ENCODE measurements at places on chromosomes 2 and 18. TPM values are rescaled to one million over a fixed set of nuclear protein-coding genes. Genes with fewer than 3 reads are reported as not detected.

GRCh38 chr2:70475266-70475665 is 78.4 kb downstream of the TGFA start:
- H3K27ac ChIP-seq = no peak overlapping the region
- H3K4me1 ChIP-seq = no peaks in the 10 kb centered on the region
- H3K4me3 ChIP-seq = no peak overlapping the region

DNA sequence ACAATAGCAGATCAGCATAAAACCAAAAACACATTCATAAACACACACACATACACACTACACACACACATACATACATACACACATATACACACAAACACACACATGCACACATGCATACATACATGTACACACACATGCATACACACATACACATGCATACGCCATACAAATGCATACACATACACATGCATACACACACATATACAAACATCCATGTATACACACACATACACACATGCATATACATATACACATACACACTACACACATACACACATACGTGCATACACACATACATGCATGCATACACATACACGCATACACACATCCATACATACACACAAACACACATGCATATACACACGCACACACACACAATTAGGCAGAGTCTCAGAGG is 490.1 kb downstream of the TNS1 start:
- DNase-seq = no peak
- peaks cover 7% of the 10 kb centered on the region for H3K4me1 ChIP-seq
- no peak overlapping the region for H3K27ac ChIP-seq

DNA sequence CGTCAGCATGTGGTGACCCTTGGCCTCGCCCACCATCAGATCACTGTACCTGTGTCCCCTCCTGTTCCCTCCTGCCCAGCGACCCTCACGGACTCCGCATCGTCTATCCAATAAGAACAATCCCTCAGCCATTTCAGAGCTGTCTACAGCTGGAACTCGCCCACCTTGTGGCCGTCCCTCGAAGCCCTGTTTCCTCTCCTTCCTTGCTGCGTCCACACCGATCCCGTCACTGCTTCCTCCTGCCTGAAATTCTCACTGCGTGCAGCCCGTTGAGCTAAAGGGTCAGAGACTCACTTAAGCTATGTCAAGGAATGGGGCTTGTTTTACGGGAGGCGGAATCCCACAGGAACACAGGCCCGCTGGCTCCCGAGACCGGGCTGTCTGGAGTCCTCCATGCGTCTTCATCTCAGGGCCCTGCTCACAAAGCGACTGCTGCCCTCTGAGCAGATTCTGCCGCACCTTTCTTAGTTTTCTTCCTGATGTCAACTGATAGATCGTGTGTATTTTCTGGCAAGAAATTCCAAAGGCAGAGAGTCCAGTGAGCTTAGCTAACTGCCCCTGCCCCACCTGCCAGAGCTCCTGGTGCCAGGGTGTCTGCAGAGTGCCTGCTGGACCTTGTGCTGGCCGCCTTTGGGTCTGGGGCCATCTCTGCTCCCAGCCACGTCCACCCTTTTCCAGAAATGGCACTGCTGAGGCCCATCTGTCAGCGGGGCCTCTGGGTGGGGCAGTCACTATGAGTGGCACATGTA is 35.3 kb downstream of the KLHL29 start:
- no peak overlapping the region for H3K27ac ChIP-seq
- no peaks in the 10 kb centered on the region for H3K36me3 ChIP-seq
- peaks cover 21% of the 10 kb centered on the region for H3K4me1 ChIP-seq
- H3K27me3 ChIP-seq = no peaks in the 10 kb centered on the region
- no peak overlapping the region for H3K4me3 ChIP-seq

DNA sequence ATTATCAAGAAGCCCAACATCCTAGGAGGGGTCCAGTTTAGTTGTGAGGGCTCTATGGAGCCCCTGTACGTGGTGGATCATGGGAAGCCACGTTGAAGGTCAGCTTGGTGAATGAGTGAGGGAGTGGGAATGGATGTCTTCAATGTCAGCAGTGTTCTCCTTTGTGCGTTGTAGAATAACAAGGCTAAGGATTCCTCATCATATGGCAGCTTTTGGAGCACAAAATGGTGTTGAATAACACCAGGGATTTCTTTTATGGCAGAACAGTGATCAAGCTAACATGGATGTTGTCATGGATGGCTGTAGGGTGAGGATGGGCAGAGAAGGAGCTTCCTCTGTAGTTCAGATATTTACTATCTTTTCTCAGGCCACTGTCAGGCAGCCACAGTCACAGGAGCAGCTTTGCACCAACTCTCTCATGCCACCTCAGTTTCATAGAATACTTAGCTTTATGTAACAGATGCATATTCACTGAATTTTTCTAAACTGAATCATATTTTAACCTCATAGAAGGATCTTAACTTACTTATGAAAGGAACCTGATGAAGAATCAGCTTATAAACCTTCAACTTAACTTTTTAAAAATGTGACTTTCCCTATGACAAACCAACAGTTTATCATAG is 284.5 kb upstream of the EPAS1 start:
- H3K4me3 ChIP-seq = no peak overlapping the region
- no peaks in the 10 kb centered on the region for H3K27me3 ChIP-seq
- no peak for DNase-seq
- no peaks in the 10 kb centered on the region for H3K36me3 ChIP-seq
- no peak overlapping the region for H3K27ac ChIP-seq

DNA sequence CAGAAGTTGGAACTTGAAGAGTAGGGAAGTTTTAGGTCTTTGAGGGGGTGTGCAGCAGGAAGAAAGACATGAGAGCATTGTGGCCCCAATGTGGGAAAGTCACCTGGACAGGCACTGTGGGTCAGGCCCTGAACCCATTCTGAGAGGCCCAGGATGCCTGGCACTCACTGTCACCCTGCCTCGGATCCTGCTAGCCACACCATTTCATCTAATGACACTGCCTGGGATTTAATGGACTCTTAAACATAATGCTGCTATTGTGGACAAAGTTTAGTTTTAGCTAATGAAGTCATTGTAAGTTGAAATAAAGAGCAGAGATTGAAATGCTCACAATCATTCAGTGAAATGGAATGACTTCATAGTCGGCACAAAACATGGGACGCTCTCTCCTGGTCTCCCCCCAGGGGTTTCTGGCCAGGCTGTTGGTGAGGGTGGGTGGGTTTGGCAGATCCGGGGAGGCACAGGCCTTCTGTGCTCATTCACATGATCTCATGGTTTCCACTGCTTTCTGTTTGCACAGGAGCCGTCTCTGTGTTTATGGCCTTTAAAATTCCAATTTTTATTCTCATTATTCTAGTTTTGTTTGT is 141.8 kb upstream of the KLHL29 start:
- H3K27me3 ChIP-seq = no peaks in the 10 kb centered on the region
- H3K36me3 ChIP-seq = no peaks in the 10 kb centered on the region
- DNase-seq = peak; percentile 13
- no peak overlapping the region for H3K4me3 ChIP-seq
- no peak overlapping the region for H3K27ac ChIP-seq
- H3K4me1 ChIP-seq = no peaks in the 10 kb centered on the region

DNA sequence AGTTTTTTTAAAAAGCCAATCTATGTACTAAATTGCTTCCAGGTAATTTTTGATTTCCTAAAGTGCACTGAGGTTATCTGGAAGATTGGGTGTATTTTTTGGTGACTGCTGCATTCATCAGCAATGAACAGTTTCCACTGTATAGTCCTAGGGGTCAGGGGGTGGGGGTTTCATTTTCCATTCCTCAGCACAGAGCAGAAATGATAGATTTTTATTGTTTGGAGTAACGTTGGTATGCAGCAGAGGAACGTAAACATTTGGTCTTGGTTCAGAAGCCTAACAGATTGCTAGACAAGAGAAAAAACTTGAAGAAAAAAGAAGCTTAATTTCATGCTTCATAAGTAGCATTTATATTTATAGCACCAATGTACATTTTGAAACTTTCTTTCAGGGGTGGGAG is 54.9 kb downstream of the ZCCHC2 start:
- H3K4me3 ChIP-seq = no peak overlapping the region
- DNase-seq = no peak
- H3K4me1 ChIP-seq = no peaks in the 10 kb centered on the region
- H3K27me3 ChIP-seq = no peaks in the 10 kb centered on the region
- peaks cover 15% of the 10 kb centered on the region for H3K36me3 ChIP-seq

GRCh38 chr2:144495227-144496091 is 24.5 kb downstream of the ZEB2 start:
- H3K4me1 ChIP-seq = peaks cover 14% of the 10 kb centered on the region
- no peak overlapping the region for H3K4me3 ChIP-seq
- no peak for DNase-seq
- H3K27ac ChIP-seq = peak overlapping the region; percentile 34

- H3K27ac ChIP-seq = no peak overlapping the region
- H3K36me3 ChIP-seq = no peaks in the 10 kb centered on the region
- H3K27me3 ChIP-seq = no peaks in the 10 kb centered on the region
- peaks cover 35% of the 10 kb centered on the region for H3K4me1 ChIP-seq
- DNase-seq = no peak
Observed at GRCh38 chr2:158489366-158490112, 32.8 kb downstream of the PKP4 start.

- H3K4me3 ChIP-seq = no peak overlapping the region
- peaks cover 5% of the 10 kb centered on the region for H3K27me3 ChIP-seq
- no peaks in the 10 kb centered on the region for H3K36me3 ChIP-seq
- no peak for DNase-seq
- H3K4me1 ChIP-seq = no peaks in the 10 kb centered on the region
Observed at GRCh38 chr2:60676706-60677330, 79.2 kb upstream of the PAPOLG start.

GRCh38 chr18:12908706-12909105 is 24.7 kb upstream of the PTPN2 start:
- no peaks in the 10 kb centered on the region for H3K27me3 ChIP-seq
- DNase-seq = peak; percentile 83
- no peaks in the 10 kb centered on the region for H3K36me3 ChIP-seq
- H3K27ac ChIP-seq = peak overlapping the region; percentile 3

GRCh38 chr2:96233880-96234316 is 25.3 kb upstream of the STARD7 start:
- H3K4me3 ChIP-seq = no peak overlapping the region
- no peaks in the 10 kb centered on the region for H3K4me1 ChIP-seq
- H3K27me3 ChIP-seq = no peaks in the 10 kb centered on the region
- peak; percentile 14 for DNase-seq

DNA sequence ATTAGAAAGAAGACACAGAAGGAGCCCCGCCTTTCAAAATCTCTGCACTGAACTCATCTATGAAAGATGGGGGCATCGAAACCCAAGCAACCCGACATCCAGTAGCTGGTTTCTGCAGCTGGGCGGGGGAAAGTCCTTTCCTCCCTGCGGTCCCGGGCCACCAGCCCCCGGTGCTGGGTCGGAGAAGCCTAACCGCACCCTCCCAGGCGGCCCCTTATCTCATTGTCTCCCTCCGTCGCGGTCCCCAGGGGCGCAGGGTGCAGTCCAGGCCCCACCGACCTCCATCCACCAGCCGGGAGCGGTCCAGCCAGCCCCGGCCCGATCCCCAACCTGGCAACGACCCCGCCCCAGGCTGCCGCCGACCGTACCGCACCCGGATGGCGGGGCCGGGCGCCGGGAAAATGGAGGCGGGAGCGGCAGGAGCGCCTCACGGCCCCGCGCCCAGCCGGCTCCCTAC is 452 bp downstream of the RAPH1 start:
- H3K27me3 ChIP-seq = no peaks in the 10 kb centered on the region
- H3K4me3 ChIP-seq = peak overlapping the region; percentile 97
- peaks cover 18% of the 10 kb centered on the region for H3K4me1 ChIP-seq

GRCh38 chr2:100237770-100238169 is 84.5 kb downstream of the LONRF2 start:
- no peaks in the 10 kb centered on the region for H3K36me3 ChIP-seq
- no peak overlapping the region for H3K27ac ChIP-seq
- H3K27me3 ChIP-seq = no peaks in the 10 kb centered on the region
- DNase-seq = no peak
- peaks cover 6% of the 10 kb centered on the region for H3K4me1 ChIP-seq
- no peak overlapping the region for H3K4me3 ChIP-seq

DNA sequence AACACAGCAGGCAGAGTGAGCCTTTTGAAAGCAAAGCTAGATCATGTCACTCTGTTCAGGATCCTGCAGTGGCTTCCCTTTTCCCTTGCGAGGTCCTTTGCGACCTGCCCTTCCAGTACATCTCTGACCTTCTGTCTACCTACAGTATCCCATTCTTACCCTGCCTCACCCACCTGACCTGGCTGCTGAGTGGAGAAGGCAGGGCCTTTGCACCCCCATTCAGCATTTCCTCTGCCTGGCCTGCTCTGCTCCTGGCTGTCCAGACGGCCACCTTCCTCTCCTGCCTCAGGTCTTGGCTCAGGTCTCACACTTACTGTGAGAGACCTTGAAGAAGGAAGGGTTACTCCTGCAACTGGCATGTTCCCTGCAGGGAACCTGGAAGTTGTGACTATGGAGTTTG is 77.4 kb downstream of the MAPRE2 start:
- H3K36me3 ChIP-seq = no peaks in the 10 kb centered on the region
- no peak overlapping the region for H3K4me3 ChIP-seq
- no peaks in the 10 kb centered on the region for H3K27me3 ChIP-seq
- DNase-seq = no peak

DNA sequence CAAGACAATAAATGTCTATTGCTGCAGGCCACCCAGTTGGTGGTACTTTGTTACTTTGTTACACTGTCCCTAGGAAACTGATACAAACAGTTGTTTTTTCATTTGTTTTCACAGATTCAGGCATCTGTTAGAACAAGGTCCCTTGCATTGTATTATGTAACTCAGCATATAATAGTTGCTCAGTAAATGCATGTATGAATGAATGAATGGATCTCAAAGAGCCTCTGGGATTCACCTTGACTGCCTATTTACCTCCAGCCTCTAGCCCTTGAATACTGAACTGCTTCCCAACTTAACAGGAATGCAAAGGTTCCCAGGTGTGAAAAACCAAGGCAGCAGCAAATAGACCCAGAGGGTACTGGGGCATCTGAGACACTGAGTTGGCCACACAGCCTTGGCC is 27.4 kb upstream of the NEB start:
- no peak overlapping the region for H3K27ac ChIP-seq
- H3K4me1 ChIP-seq = peaks cover 6% of the 10 kb centered on the region
- no peak overlapping the region for H3K4me3 ChIP-seq
- no peaks in the 10 kb centered on the region for H3K36me3 ChIP-seq
- DNase-seq = no peak

DNA sequence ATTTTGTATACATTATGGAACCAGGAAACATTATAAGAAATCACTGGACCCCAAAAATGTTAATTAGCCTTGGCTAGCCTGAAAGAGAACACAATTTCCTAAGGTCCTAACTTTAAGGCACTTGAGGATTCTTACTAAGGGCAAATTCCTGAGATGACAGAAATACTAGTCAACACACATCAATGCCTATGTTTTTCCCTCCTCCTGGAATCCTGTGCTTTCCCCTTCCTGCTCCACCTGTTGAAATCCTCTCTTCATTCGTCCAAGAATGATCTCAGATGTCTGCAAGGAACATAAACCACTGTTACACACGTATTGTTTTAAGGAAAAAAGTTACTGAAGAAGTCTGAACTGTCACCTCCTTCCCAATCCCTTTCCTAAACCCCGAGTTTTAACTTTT is 21.2 kb upstream of the DARS1 start:
- DNase-seq = no peak
- no peak overlapping the region for H3K27ac ChIP-seq
- peaks cover 4% of the 10 kb centered on the region for H3K4me1 ChIP-seq
- no peak overlapping the region for H3K4me3 ChIP-seq

- peaks cover 4% of the 10 kb centered on the region for H3K27me3 ChIP-seq
- H3K4me1 ChIP-seq = no peaks in the 10 kb centered on the region
- no peak overlapping the region for H3K4me3 ChIP-seq
- no peak for DNase-seq
Observed at GRCh38 chr2:10252224-10252623, 50.5 kb upstream of the HPCAL1 start.

REG3A gene
- total RNA-seq = not detected

RNASEH1 gene
- 35.9 TPM for total RNA-seq

CD28 gene
- not detected for total RNA-seq

APLF gene
- 10.0 TPM for total RNA-seq

SOX11 gene
- total RNA-seq = 0.59 TPM
